ENCODE measurements at places on chromosomes 7 and 10.

GRCh38 chr7:139691253-139691781 is 86.5 kb downstream of the HIPK2 start:
- no peak for DNase-seq

GRCh38 chr10:491667-492424 is 197.6 kb downstream of the DIP2C start:
- DNase-seq = no peak

DNA sequence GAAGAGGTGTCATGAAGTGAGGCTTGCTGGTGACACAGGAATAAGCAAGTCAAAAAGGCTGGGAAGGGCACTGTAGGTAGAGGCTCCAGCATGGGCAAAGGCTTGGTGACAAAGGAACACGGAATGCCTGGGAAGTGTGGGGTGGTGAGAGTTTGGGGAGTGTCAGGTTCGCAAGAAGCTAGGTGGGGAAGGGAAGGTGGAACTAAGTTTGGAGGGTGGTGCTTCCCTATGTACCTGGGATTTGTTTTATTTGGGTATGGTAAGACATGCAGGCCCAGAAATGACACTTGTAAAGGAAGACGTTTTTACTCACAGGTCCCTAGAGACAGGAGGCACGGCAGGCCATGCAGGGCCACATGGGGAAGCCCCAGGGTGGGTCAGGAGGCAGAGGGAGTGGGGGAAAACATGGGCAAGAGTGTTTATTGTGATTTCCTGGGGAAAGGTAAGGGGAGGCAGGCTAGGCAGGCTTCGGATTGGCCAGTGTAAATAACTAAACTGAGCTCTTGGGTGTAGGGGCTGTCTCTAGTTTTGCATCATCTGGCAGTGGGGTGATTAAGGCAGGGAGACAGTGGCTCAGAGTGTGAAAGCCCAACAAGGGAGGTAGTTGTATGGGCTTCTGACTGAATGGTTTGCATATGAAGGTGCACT is 52.1 kb downstream of the SH2D4B start:
- DNase-seq = no peak

DNA sequence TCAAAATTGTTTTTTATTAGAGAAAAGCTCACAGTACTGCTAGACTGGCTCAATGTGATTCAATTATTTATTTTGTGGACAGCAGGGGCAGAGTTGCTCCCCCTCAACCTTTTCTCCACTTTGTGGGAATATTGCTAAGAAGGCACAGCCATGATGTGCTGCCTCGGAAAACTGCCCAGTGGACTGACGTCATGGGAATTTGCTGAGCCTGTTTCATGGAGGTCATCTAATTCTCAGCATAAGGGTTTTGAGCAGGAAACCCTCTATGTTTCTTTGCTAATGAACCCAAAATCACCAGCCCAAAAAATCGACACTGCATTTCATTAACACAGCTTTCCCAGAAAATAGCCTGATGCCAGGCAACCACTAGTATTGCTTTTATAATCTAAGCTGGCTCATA is 228.8 kb upstream of the FAM3C start:
- DNase-seq = no peak

DNA sequence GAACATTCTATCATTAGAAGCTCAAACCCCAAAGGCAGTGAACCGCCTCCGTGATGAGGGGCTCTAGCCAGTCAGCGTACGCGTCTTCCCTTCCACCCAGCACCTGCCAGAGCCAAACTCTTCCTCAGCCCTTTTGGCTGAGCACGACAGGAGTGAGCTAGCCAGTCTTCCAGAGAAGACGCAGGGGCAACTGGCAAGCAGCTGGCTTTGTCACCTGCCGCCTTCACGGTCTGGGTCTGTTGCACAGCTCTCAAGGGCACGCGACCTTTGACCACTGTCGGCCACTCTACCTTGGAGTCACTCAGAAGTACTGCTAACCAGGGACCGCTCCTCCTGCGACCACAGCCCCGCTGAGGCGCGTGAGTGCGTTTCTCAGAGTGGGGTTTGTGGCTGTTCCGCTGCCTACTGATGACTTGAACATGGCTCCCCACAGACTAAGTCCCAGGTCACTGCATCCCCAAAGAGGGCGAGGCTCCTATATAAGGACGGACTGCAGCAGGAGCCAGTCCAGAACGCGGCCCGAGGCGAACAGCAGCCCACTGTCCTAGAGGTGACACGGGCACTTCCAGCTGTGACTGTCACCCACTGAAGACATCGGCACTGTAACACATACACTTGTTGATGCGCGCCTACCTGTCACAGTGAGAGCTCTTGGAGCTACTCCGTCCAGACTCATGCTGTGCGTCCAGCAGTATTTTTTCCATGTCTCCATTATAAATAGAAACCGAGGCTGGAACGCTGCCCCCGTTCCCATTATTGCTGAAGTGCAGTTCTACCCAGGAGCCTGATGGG is 8.4 kb downstream of the BNIP3 start:
- DNase-seq = peak; percentile 30

- DNase-seq = no peak
These were observed 901.7 kb downstream of the KCNMA1 start for GRCh38 chr10:76735866-76736265.

- peak; percentile 10 for DNase-seq
These were observed 2.6 kb downstream of the GJD4 start for GRCh38 chr10:35607475-35608327.

- no peak for DNase-seq
These were observed 1.7 kb downstream of the BLNK start for GRCh38 chr10:96269438-96270300.

- no peak for DNase-seq
These were observed 6.7 kb upstream of the PRSS37 start for GRCh38 chr7:141847996-141848395.

GRCh38 chr10:132036887-132037675 is 28.7 kb upstream of the JAKMIP3 start:
- DNase-seq = no peak

DNA sequence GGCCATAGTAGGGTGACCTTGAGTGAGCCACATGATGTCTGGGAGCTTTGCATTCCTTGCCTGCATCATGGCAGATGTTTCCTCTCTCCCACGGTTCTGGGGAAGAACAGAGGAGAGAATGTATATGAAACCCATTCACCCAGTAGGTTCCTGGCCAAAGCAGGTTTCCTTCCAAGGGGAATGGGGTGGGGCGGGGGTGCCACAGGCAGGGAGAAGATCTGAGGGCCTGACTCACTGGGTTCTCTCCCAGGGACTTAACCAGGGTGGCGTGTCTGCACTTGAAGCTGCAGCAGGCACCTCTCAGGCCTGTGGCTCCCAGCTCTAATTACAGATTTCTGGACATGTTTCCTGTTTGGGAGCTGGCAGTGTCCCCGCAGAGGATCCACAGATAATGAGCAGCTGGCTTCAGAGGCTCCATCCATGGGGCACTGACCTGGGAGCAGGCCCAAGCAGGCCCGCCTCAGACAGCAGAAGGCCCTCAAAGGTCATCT is 50.2 kb upstream of the ZMIZ1 start:
- DNase-seq = no peak

- no peak for DNase-seq
These were observed 49.6 kb upstream of the WNT8B start for GRCh38 chr10:100413173-100413572.

- DNase-seq = no peak
These were observed 101.8 kb downstream of the PTPRE start for GRCh38 chr10:128008521-128009250.

GRCh38 chr10:17617031-17617911 is at the start of gene HACD1:
Gene HACD1, minus strand, starts transcription at chr10:17617374. Its CDS starts 35 bp downstream, at chr10:17617339.
- peak; percentile 51 for DNase-seq

GRCh38 chr7:953547-954327 is 743 bp downstream of the ADAP1 start:
- no peak for DNase-seq

GRCh38 chr7:81584667-81585066 is 185.2 kb downstream of the HGF start:
- DNase-seq = no peak

GRCh38 chr7:80681272-80681885 is 42.9 kb downstream of the CD36 start:
- DNase-seq = no peak

GRCh38 chr10:118980135-118980865 is 49.2 kb upstream of the NANOS1 start:
- no peak for DNase-seq

DNA sequence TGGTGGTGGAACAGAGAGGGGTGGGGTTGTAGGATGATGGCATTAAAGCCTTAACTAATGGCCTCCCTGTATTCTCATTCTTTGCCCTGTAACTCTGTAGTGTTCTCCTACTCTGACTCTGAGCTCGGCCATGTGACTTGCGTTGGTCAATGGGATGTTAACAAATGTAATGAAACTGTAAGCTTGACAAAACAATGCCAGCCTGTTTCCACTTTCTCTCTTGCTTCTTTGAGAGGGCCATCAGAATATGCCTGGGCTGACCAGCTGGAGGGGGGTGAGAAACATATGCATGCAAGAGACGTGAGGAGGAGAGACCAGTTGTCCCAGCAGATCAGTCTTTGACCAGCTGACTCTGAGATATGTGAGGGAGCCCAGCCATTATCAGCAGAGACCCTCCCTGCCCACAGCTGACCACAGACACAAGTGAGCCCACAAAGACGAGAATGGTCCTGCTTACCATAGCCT is 100.6 kb downstream of the ICA1 start:
- no peak for DNase-seq

- no peak for DNase-seq
These were observed 45.6 kb upstream of the LOXL4 start for GRCh38 chr10:98313598-98313997.

DNA sequence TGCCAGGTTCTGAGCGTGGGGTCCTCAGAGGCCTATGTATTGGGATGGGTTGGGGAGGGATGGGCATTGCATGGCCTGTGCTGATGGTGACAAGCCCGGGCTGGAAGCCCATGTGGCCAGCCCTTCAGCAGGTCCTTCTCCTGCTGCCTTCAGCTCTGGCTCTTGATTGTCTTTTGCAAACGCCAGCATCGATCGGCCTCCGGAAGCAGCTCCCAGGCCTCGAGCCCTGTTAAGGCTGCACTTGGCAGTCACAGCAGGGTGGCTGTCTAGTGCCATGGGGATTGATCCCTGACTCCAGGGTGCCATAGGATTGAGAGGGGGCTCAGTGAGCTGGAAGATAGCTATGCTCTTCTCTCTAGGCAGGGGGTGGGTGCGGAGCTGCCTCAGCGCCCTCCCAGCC is 51.4 kb downstream of the CDH23 start:
- no peak for DNase-seq

- no peak for DNase-seq
These were observed 63.5 kb downstream of the SH3PXD2A start for GRCh38 chr10:103791858-103792257.

All from activated CD4-positive, alpha-beta T cell treated with anti-CD3 and anti-CD28 coated beads, Interleukin-2, amount 10 ng/mL, durations not matched to agents 7 days and 5 days (primary cell).